Activated B cell treated with CpG ODN at 0.5 μM for 24 hours (primary cell): ENCODE measurements at places on chromosomes 7 and 10.

DNA sequence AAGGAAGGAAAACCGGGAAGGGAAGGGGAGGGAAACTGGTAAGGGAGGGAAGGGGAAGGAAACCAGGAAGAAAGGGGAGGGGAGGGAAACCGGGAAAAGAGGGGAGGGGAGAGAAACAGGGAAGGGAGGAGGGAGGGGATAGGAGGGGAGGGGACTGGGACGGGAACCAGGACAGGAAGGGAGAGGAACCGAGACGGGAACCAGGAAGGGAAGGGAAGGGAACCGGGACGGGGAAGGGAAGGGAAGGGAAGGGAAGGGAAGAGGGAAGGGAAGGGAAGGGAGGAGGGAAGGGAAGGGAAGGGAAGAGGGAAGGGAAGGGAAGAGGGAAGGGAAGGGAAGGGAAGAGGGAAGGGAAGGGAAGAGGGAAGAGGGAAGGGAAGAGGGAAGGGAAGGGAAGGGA lies 13.6 kb downstream of the C10orf67 start:
- DNase-seq, result no peak

DNA sequence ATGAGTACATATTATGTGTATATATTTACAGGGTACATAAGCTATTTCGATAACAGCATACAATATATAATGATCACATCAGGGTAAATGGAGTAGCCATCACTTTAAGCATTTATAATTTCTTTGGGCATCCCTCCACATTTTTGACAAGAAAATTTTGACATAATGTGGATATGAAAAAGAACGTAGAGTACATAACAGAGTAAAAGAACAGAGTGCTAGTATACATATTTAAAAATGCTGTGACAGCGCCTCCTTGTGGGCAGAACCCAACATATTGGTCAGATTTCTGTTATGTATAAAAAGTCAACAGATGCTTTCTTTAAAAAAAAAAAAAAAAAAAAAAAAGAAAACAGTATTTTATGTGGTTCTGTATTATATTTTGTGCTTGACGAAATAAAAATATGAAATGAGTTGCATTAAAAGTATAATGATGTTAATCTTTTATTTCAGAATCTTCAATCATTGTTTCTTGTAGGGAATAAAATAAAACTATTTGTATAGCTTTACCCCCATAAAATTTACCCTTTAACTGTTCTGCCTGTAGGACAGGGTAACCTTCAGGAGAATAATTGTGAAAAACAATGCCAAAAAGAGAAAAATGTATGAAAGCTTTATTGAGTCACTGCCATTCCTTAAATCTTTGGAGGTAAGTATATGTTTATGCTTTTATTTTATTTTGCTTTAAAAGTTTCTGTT lies 18.3 kb upstream of the HBP1 start:
- peak; percentile 34 for DNase-seq

- no peak for DNase-seq
Measured at GRCh38 chr10:89118091-89118490, 89.0 kb downstream of the CH25H start.

- no peak for DNase-seq
Measured at GRCh38 chr7:55387062-55387965, 22.2 kb downstream of the LANCL2 start.
